Lung (tissue), 17 donors: ENCODE measurements at places on chromosomes 16 and 17.

- no peaks in the 10 kb centered on the region for H3K27me3 ChIP-seq
- H3K36me3 ChIP-seq: no peaks in the 10 kb centered on the region
- no peaks in the 10 kb centered on the region for H3K4me1 ChIP-seq
- no peak overlapping the region for H3K27ac ChIP-seq
- DNase-seq: peak; percentile 27
These were observed 406.2 kb upstream of the PSMD7 start for GRCh38 chr16:73890186-73891128.

GRCh38 chr17:82343560-82343959 lies 10.0 kb upstream of the SECTM1 start:
- H3K4me3 ChIP-seq: no peak overlapping the region
- no peaks in the 10 kb centered on the region for H3K27me3 ChIP-seq
- H3K36me3 ChIP-seq: no peaks in the 10 kb centered on the region
- no peak overlapping the region for H3K27ac ChIP-seq
- DNase-seq: no peak

DNA sequence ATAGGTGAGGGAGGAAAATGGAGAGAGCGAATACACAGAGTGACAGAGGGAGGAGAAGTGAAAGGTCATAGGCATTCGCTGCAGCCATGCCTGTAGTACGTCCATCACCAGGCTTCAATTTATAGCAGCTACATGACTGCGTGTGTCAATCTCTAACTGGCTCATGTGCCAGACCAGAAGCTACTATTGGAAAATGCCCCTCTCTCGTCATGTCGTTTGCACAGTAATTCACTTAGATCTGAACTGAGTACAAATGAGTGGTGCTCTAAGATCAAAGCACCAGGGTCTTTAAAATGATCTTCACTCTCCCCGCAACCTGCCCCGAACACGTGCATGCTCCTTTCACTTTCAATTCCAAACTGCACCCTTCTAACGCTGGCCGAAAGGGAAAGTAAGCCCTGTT lies 51.3 kb downstream of the ADCY9 start:
- H3K36me3 ChIP-seq: no peaks in the 10 kb centered on the region
- no peaks in the 10 kb centered on the region for H3K4me1 ChIP-seq
- no peak overlapping the region for H3K27ac ChIP-seq
- peak overlapping the region; percentile 26 for H3K4me3 ChIP-seq

DNA sequence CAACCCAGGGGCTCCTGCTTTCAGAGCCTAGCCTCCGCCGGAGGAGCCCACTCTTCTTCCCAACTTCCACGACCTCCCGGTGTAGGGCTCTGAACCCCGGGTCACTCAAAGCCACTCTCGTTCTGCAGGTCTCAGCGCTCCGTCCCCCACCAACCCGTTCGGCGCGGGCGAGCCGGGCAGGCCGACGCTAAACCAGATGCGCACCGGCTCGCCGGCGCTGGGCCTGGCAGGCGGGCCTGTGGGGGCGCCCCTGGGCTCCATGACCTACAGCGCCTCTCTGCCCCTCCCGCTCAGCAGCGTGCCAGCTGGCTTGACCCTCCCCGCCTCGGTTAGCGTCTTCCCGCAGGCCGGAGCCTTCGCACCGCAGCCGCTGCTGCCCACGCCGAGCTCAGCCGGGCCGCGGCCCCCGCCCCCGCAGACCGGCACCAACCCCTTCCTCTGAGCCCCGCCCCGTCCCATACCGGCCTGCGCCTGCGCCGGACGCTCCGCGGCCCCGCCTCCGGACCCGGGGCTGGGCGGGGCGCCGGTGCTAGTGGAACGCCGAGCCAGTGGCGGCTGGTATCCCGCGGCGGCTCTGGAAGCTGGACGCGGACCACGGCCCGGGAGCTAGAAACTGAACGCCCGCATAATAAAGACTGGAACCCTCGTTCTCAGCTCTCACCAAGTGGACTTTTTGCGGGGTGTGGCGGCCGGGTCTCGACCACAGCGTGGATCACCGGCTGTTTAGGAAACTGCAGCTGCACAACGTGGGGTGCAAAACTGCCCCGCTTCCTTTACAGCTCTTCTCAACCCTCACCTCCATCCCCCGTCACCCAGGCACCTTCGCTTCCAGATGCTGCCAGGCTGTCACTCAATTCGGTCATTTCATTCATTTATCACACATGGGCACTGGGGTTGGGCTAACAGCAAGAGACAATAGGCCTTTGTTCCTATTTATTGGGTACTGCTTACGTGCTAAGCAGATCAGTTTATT lies 5.0 kb upstream of the SPATA20 start:
- peaks cover 7% of the 10 kb centered on the region for H3K4me1 ChIP-seq
- no peaks in the 10 kb centered on the region for H3K36me3 ChIP-seq
- DNase-seq: peak; percentile 86
- H3K27me3 ChIP-seq: no peaks in the 10 kb centered on the region
- H3K27ac ChIP-seq: peak overlapping the region; percentile 61

DNA sequence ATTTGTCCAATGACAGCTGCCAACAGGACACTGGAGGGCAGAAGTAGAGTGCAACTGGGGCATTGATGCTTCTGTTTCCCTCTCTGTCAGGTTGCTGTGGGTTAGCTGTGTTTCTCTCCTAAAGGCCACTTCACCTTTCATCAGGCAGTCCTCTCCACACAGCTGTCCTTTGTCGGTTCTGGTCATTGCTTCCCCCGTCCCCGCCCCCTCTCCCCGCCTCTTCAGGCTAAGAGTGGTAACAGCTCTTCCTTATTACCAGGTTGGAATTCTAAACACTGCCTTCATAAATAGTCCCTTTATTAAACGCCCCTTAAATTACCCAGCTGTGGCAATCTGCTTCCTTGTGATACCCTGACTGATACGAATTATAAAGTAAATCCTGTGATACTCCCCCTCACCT lies 31.8 kb upstream of the NSRP1 start:
- H3K27ac ChIP-seq: no peak overlapping the region
- H3K4me1 ChIP-seq: no peaks in the 10 kb centered on the region
- H3K36me3 ChIP-seq: no peaks in the 10 kb centered on the region
- no peaks in the 10 kb centered on the region for H3K27me3 ChIP-seq
- H3K4me3 ChIP-seq: no peak overlapping the region
- no peak for DNase-seq

DNA sequence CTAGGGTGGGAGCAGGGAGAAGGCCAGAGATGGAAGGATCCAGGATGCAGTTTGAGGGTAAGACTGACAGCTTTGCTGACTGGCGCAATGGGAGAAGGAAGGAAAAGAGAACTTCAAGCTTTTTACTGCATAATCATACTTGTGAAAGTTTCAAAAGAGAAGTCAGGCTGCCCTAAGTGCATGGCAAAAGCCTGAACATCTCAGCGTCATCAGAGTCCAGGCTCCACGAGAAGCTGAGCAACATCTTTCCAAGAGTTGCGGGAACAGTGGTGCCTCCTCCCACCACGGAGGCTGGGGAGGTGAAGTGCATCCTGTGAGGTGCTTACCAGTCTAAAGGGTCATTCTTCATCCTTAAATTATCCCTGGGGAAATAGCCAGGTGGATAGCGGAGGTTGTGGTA lies 26.9 kb upstream of the SLC38A8 start:
- H3K27ac ChIP-seq: no peak overlapping the region
- H3K27me3 ChIP-seq: no peaks in the 10 kb centered on the region
- no peak overlapping the region for H3K4me3 ChIP-seq
- DNase-seq: no peak
- no peaks in the 10 kb centered on the region for H3K4me1 ChIP-seq
- H3K36me3 ChIP-seq: peaks cover 57% of the 10 kb centered on the region

- H3K4me1 ChIP-seq: no peaks in the 10 kb centered on the region
- no peak overlapping the region for H3K4me3 ChIP-seq
- no peak for DNase-seq
- H3K27me3 ChIP-seq: no peaks in the 10 kb centered on the region
These were observed 27.7 kb upstream of the BCO1 start for GRCh38 chr16:81210807-81211206.

GRCh38 chr16:30184096-30184890 lies 891 bp downstream of the CORO1A start:
- DNase-seq: no peak
- peak overlapping the region; percentile 24 for H3K4me3 ChIP-seq
- peaks cover 15% of the 10 kb centered on the region for H3K4me1 ChIP-seq
- no peaks in the 10 kb centered on the region for H3K36me3 ChIP-seq
- H3K27ac ChIP-seq: peak overlapping the region; percentile 60

GRCh38 chr17:50495217-50495823 lies 12.9 kb upstream of the MYCBPAP start:
- no peak for DNase-seq
- H3K27ac ChIP-seq: no peak overlapping the region

DNA sequence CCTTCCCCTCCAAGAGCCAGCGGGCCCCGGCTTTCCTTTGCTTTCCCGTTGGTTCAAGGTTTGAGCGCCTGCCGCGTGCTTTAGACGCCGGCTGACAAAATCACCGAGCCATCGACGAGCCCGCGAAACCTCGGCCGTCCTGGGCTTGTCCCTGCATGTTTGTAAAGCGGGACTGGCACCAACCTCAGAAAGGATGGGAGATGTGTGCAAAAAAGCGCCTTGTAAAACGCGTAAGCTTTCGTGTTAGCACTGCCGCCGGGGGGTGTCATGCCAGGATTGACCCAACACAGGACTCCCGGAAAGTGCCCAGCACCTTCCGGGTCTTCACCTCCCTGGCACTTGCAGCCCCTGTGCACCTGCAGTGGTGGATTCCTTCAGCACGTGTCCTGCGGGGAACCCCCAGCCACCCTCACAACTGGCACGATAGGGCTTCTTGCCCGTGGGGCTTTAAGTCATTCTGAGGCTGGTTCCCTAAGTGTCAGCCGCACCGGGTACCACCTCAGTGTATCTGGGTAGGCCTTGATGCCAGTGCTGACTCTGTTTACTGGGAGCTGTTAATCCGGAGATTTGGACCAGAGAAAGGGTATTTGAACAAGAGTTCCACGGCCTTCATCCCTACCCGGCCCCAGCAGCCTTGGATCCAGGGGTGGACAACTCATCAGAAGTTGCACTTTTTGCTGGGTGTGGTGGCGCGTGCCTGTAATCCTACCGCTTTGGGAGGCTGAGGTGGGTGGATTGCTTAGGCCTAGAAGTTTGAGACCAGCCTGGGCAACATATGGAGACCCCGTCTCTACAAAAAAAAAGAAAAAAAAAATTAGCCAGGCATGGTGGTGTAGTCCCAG lies 817 bp downstream of the NDUFAF8 start:
- DNase-seq: no peak
- H3K27me3 ChIP-seq: no peaks in the 10 kb centered on the region
- H3K4me3 ChIP-seq: peak overlapping the region; percentile 96
- peak overlapping the region; percentile 76 for H3K27ac ChIP-seq

- H3K27me3 ChIP-seq: no peaks in the 10 kb centered on the region
- H3K27ac ChIP-seq: no peak overlapping the region
- no peaks in the 10 kb centered on the region for H3K36me3 ChIP-seq
- no peak for DNase-seq
These were observed 1.8 kb upstream of the ERN1 start for GRCh38 chr17:64131606-64132270.

- DNase-seq: peak; percentile 63
- no peak overlapping the region for H3K4me3 ChIP-seq
- peaks cover 5% of the 10 kb centered on the region for H3K4me1 ChIP-seq
- no peaks in the 10 kb centered on the region for H3K36me3 ChIP-seq
These were observed 8.9 kb upstream of the TMEM220 start for GRCh38 chr17:10738521-10739258.

DNA sequence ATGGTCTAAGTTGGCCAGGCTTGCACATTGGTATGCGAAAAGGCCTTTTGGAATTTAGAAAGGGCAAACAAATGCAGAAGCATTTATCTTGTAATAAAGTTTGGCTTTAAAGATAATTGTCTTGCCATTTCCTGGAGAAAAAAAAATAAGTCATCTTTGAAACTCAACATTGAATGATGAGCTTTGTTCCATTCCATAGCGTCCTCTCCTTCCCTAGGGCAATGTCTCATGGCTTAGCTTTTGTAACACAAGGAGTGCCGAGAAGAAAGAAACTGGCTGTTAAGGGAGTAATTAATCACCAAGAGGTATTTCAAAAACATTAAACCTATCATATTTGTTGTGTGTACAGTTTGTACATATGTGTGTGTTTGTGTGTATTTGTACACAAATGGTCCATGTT lies 372.3 kb downstream of the NPIPA8 start:
- no peaks in the 10 kb centered on the region for H3K4me1 ChIP-seq
- H3K36me3 ChIP-seq: no peaks in the 10 kb centered on the region
- no peak for DNase-seq
- no peak overlapping the region for H3K4me3 ChIP-seq

GRCh38 chr16:77849646-77850258 lies 61.4 kb downstream of the VAT1L start:
- DNase-seq: no peak
- no peaks in the 10 kb centered on the region for H3K4me1 ChIP-seq
- H3K36me3 ChIP-seq: no peaks in the 10 kb centered on the region
- no peak overlapping the region for H3K4me3 ChIP-seq

GRCh38 chr17:15185625-15185991 lies 79.5 kb downstream of the PMP22 start:
- no peak overlapping the region for H3K4me3 ChIP-seq
- H3K4me1 ChIP-seq: peaks cover 15% of the 10 kb centered on the region
- H3K27me3 ChIP-seq: no peaks in the 10 kb centered on the region
- DNase-seq: peak; percentile 91
- H3K36me3 ChIP-seq: no peaks in the 10 kb centered on the region

- no peak for DNase-seq
- H3K4me3 ChIP-seq: no peak overlapping the region
- no peaks in the 10 kb centered on the region for H3K27me3 ChIP-seq
- no peak overlapping the region for H3K27ac ChIP-seq
These were observed 52.4 kb upstream of the CDH3 start for GRCh38 chr16:68592466-68593337.

GRCh38 chr17:31136319-31136718 lies 41.5 kb downstream of the NF1 start:
- H3K27me3 ChIP-seq: no peaks in the 10 kb centered on the region
- no peaks in the 10 kb centered on the region for H3K36me3 ChIP-seq
- H3K27ac ChIP-seq: no peak overlapping the region

DNA sequence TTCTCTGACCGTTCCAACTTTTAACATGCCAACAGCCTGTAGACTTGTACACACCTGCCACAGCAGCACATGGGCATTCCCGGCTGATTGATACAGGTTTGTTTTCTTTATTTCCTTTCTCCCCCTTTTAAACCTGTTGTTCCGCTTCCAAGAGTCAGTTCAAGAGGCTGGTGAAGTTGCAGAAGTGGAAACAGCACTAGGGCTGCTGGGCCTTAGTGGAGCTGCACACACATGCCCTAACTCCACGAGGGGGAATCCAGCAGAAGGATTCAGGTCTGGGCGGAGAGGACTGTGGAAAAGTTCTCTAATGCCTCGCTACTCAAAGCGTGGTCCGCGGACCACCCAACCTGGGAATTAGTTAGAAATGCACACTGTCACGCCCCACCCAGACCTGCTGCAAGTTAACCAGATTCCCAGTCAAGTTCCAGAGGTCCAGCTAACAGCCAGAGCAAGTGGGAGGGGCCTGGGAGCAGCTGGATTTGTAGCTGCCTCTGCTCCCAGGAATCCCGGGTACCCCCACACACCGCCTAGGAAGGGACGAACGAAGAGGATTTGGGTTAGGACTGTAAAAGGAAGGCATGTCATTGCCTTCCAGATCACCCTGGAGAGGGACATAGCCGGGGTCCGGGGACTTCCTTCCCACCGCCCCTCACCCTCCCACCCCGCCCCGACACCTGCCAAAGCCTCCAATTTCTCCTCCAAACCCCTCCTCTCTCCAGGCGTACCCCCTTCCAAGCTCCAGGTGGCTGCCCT lies 542 bp downstream of the SLC39A11 start:
- no peaks in the 10 kb centered on the region for H3K4me1 ChIP-seq
- no peaks in the 10 kb centered on the region for H3K27me3 ChIP-seq
- H3K4me3 ChIP-seq: peak overlapping the region; percentile 67
- peak overlapping the region; percentile 49 for H3K27ac ChIP-seq

- no peaks in the 10 kb centered on the region for H3K27me3 ChIP-seq
- H3K4me1 ChIP-seq: peaks cover 24% of the 10 kb centered on the region
- H3K4me3 ChIP-seq: no peak overlapping the region
- DNase-seq: no peak
- no peaks in the 10 kb centered on the region for H3K36me3 ChIP-seq
These were observed 113.2 kb upstream of the MAF start for GRCh38 chr16:79713609-79714309.
